ENCODE measurements at places on chromosomes 3 and 15. TPM values are rescaled to one million over a fixed set of nuclear protein-coding genes. Genes with fewer than 3 reads are reported as not detected.

- H3K4me1 ChIP-seq: no peaks in the 10 kb centered on the region
- H3K27ac ChIP-seq: no peak overlapping the region
- DNase-seq: no peak
- H3K27me3 ChIP-seq: no peaks in the 10 kb centered on the region
- H3K4me3 ChIP-seq: no peak overlapping the region
These were observed 306.2 kb downstream of the NLGN1 start for GRCh38 chr3:173703771-173704170.

GRCh38 chr3:35777563-35778554 is 138.5 kb downstream of the ARPP21 start:
- peaks cover 9% of the 10 kb centered on the region for H3K4me1 ChIP-seq
- no peaks in the 10 kb centered on the region for H3K36me3 ChIP-seq
- no peak for DNase-seq
- H3K27me3 ChIP-seq: peaks cover 11% of the 10 kb centered on the region
- H3K27ac ChIP-seq: no peak overlapping the region
- no peak overlapping the region for H3K4me3 ChIP-seq

DNA sequence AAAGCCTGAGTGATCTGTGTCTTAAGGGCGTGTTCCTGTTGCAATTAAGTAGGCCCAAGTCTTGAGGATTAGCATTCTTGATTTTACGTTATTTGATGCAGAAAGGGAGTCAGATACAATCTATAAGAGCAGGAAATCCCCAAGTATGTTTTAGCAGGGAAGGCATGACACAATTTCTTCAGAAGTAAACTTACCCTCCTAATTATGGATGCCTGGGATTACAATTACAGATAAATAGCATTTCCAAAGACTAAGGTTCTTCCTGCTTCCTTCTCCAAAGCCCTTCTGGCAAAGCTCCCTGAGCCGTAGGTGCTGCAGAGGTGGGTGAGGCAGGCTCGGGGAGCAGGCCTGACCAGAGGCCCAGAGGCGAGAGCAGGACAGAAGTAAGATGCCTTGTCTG is 34.9 kb upstream of the ST6GAL1 start:
- no peaks in the 10 kb centered on the region for H3K27me3 ChIP-seq
- H3K36me3 ChIP-seq: no peaks in the 10 kb centered on the region
- H3K27ac ChIP-seq: peak overlapping the region; percentile 92
- no peak overlapping the region for H3K4me3 ChIP-seq
- peaks cover 35% of the 10 kb centered on the region for H3K4me1 ChIP-seq

DNA sequence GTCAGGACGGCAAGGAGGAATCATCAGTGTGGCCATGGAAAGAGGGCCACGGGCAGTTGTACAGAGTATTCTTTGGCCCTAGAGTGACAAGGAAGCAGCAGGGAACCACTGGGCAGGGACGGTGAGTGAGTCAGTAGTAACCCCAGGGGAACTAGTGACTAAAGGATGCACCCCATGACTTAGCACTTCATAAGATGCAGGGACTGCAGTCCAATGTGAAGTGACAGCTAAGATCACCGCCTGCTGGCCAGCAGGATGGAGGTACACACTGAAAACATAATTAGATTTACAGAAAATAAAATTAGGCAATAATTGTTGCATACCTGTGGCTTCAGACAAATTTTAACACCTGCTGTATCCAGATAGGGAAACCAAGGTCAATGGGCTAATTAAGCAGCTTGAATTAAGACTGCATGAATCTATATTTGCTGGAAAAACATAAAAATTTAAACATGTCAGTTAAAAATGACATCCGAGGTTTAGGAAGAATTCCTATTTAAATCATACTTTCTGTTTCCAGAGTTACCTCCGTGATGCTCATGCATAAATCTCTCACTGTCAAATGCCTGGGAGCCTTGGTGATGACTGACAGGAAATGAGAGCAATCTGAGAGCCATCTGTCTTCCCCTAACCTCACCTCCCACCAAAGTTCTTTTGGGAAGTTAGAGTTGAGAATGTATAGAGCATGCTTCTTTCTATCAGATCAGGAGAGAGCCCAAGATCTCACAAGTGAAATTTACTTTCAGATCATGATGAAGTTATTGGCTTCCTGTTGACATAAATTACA is 56.5 kb downstream of the DCLK3 start:
- no peaks in the 10 kb centered on the region for H3K4me1 ChIP-seq
- peaks cover 82% of the 10 kb centered on the region for H3K27me3 ChIP-seq
- no peaks in the 10 kb centered on the region for H3K36me3 ChIP-seq
- no peak for DNase-seq
- H3K4me3 ChIP-seq: no peak overlapping the region
- no peak overlapping the region for H3K27ac ChIP-seq

DNA sequence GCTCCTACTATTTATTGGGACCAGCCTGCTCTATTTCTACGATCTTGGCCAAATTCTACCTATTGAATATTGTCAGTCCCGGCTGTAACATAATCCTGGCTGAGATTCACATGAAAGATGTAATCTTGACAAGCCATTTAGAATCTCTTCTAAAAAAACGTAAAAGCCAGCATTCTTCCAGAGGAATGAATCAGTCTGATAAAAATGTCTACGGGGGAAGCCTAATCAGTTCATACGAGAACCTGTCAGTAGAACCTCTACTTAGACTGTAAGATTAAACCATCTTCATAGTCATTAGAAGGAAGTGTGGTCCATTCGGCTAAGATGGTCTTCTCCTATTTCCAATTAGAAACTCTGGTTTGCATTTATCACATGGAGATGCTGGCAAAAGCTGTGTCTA is 147.2 kb upstream of the WNT5A start:
- peaks cover 30% of the 10 kb centered on the region for H3K4me1 ChIP-seq
- H3K4me3 ChIP-seq: no peak overlapping the region
- no peaks in the 10 kb centered on the region for H3K36me3 ChIP-seq
- DNase-seq: no peak

- no peaks in the 10 kb centered on the region for H3K4me1 ChIP-seq
- DNase-seq: no peak
- H3K4me3 ChIP-seq: no peak overlapping the region
These were observed 26.9 kb downstream of the PIERCE2 start for GRCh38 chr15:55434989-55435825.

DNA sequence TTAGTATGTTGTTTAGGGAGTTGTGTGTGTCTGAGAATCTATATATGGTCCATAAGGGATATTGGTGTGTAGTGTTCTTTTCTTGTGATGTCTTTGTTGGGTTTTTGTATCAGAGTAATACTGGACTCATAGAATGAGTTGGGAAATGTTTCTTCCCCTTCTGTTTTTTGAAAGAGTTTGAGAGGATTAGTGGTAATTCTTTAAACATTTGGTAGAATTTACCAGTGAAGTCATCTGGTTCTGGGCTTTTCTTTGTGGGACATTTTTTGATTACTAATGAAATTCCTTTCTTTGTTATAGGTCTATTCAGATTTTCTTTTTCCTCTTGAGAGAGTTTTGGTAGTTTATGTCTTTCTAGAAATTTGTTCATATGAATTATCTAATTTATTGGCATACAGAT is 16.9 kb downstream of the ACKR2 start:
- peaks cover 39% of the 10 kb centered on the region for H3K4me1 ChIP-seq
- no peaks in the 10 kb centered on the region for H3K36me3 ChIP-seq
- no peak for DNase-seq
- H3K4me3 ChIP-seq: no peak overlapping the region
- no peak overlapping the region for H3K27ac ChIP-seq
- H3K27me3 ChIP-seq: no peaks in the 10 kb centered on the region

- peaks cover 24% of the 10 kb centered on the region for H3K4me1 ChIP-seq
- no peaks in the 10 kb centered on the region for H3K27me3 ChIP-seq
- no peak for DNase-seq
- peak overlapping the region; percentile 74 for H3K27ac ChIP-seq
- H3K36me3 ChIP-seq: peaks cover 16% of the 10 kb centered on the region
These were observed 795 bp downstream of the MCM2 start for GRCh38 chr3:127598841-127599570.

GRCh38 chr15:61141497-61142125 is 87.5 kb downstream of the RORA start:
- peaks cover 34% of the 10 kb centered on the region for H3K27me3 ChIP-seq
- DNase-seq: no peak
- H3K4me1 ChIP-seq: peaks cover 5% of the 10 kb centered on the region
- peaks cover 2% of the 10 kb centered on the region for H3K36me3 ChIP-seq
- no peak overlapping the region for H3K4me3 ChIP-seq

GRCh38 chr3:149529099-149529498 is 54.6 kb downstream of the TM4SF4 start:
- peaks cover 19% of the 10 kb centered on the region for H3K36me3 ChIP-seq
- H3K27ac ChIP-seq: peak overlapping the region; percentile 6
- no peak overlapping the region for H3K4me3 ChIP-seq
- no peak for DNase-seq
- peaks cover 27% of the 10 kb centered on the region for H3K4me1 ChIP-seq

DNA sequence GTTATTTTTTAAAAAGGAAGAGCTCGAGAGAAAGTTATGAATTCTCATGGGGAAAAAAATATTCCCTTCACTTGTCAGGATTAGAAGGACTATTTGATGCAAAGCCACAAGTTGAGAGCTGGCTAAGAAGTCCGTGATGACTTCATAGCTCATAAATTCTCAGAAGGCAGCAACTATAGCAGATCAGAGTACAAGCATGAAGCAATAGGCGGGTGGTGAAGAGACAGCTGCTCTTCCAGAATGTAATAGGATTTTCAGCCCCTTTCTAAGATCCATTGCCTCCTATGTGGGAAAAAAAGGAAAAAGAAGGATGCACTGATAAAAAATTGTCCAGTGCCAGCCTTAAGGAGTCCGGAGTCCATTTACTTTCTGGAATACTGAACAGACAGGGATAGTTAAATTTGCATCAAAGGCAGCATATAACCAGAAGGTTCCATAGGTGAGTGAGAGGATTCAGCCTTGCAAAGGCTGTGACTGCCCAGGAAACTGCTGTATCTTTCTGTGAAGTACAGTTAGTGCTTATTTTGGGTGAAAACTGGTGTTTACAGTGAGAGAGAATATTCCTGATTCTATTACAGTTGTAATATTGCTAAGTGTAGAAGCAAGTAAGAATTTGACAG is 929.5 kb upstream of the ALCAM start:
- no peak overlapping the region for H3K4me3 ChIP-seq
- H3K36me3 ChIP-seq: peaks cover 2% of the 10 kb centered on the region
- H3K27me3 ChIP-seq: no peaks in the 10 kb centered on the region
- H3K4me1 ChIP-seq: peaks cover 25% of the 10 kb centered on the region
- no peak for DNase-seq

FES gene
- total RNA-seq: 29.4 TPM

GRIP2 gene
- total RNA-seq: 1.0 TPM

P2RY14 gene
- total RNA-seq: not detected

Data from mesothelial cell of epicardium (in vitro differentiated cells).